ENCODE measurements at places on chromosomes 1 and 21.
A peak's percentile ranks its signal among the peaks of the same experiment; 100 is the strongest.

DNA sequence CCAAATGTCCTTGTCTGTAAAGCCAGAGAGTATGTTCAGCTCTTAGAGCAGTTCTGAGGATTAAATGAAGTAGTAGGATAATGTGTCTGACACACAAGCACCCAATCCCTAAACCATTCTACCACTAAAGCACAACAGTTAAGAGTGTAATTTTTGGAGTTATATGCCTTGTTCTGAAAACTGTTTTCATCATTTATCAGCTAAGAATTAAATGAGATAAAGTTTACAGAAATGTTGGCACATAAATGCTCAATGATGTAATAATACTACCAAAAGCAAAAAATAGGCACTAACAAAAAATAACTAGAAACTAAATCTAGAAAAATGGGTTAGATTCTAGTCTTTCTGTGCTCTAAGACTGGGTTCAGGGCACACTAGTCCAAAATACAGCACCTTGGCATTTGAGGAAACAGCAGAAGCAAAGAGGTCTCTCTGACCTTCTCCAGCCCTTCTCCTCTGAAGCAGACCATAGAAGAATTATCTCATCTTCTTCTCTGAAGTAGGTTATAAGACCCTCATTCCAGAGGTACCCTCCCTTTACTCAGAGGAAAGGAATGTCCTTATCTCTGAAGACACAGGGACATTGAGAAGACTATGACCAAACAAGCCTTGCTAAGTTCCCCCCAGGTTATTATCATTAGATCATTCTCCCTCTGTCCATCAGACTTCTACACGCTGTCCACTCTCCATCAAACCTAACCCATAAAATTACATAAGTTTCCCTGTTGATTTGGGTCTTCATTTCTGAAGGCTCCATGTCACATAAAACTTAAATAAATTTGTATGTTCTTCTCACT lies 20.6 kb downstream of the ABL2 start:
- no peak for DNase-seq

GRCh38 chr1:11321656-11322491 lies 48.9 kb downstream of the UBIAD1 start:
- DNase-seq, result no peak

GRCh38 chr1:168163670-168164069 lies 15.1 kb upstream of the TIPRL start:
- no peak for DNase-seq

DNA sequence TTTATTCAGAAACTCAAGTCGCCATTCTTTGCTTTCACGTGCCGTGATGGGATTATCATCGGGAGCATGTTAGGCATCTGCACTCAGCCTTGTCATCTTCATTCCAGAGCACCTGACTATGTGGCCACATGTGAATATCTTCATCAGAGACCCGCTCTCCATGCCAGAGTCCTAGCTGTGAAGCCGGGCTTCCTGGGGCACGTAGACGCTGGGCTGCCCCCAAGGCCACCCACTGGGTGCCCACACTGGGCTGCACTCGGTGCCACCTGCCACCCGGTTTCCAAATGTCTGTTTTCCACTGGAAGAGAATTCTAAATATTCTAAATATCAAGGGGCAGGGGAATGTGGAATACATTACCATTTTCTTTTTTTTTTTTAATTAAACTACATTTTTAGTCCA lies 43.8 kb downstream of the SLC37A1 start:
- no peak for DNase-seq

GRCh38 chr1:167654975-167655575 lies 25.0 kb downstream of the RCSD1 start:
- DNase-seq, result no peak

- no peak for DNase-seq
These were observed 56.6 kb downstream of the NKAIN1 start for GRCh38 chr1:31183126-31183525.

- no peak for DNase-seq
These were observed 136.5 kb downstream of the ZZZ3 start for GRCh38 chr1:77545970-77546369.

DNA sequence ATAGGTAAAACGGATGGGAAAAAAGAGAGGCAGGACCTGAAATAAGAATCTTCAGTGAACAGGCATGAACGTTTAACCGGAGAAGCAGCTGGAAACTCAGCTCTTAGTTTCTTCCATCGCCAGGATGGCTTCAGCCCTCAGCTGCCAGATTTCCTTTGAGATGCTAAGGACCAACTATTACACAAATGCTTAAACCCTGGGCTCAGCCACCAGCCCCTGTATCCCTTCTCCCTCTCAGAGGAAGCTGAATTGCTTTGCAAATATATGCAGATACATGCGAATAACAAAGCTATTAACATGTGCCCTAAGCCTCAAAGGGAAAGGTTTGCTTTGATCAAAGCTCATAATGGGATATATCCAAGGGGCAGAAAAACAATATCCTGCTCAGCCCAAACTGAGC lies 515.1 kb downstream of the OMA1 start:
- DNase-seq, result no peak

GRCh38 chr1:247906504-247907047 lies 11.2 kb downstream of the OR2W3 start:
- DNase-seq, result no peak

DNA sequence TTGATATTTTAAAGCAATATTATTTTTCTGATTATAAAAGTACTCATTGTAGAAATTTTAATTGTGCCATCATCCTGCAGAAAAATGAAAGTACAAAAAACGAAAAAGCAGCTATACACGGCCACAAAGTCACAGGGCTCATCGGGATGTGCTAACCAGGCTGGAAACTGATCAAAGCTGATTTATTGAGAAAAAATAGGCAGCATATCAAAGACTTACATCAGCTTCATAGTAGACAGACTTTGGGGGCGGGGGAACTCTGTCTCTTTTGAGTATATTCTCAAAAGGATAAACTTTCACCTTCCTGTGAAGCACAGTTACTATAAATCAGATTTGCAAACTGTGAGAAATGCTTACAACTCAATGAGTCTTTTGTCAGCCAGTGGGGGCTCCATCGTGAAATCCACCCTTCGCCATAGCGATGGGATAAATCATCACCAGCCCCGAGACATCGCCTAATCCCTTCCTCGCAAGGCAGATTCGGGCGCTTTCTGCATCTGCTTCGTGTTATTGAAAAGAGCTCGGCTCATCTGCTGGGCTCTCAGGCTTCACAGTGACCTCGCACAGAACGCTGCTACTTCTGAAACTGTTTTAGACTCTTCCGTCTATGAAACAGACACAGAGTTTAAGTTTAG lies 69.2 kb upstream of the ERG start:
- DNase-seq, result peak; percentile 36

GRCh38 chr21:28604946-28605537 lies 387.6 kb downstream of the LTN1 start:
- no peak for DNase-seq

DNA sequence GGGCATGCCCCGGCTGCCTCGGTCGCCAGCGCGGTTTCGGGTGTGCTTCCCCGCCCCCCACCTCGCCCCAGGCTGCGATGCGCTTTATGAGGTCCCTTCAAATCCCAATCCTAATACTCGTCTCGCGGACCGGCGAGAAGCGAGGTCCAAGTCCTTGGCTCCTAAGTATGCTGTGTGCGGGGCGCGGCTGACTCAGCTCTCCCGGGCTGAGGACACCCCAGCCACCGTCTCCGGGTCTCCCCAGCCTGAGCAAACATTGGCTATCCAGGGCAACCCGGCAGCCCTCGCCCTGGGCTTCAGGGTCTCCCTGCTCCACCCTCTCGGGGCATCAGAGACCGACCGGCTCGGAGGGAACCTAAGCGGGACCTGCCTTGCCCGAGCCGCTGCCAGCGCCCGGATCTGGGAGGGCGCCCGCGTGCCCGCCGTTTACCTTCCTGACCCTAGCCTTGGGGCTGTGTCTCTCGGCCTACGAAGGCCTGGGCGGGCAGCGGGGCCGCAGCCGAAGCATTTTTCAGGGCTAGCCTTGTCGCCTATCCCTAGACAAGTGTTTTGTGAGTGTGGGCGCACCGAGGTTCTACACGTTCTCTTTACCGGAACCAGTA lies 1.2 kb downstream of the ITPKB start:
- DNase-seq, result peak; percentile 13

DNA sequence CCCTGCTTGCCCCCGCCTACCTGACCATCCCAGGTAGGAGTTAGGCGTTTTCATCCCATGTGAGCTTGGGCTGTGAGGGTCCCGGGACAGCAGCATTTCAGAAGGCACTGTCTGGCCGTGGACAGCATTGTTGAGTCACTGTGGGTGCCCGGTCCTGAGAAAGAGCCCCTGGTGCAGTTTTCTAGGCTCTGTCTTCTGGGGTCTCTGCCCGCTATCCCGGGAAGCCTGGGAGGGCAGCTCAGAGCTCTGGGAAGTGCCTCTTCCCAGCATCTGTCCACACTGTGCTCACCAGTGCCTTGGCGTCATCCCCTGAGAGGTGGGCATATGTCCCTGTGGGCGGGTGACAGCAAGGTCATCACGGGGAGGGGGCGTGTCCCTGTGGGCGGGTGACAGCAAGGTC lies 11.4 kb upstream of the ZNF669 start:
- no peak for DNase-seq

GRCh38 chr1:185448591-185449186 lies 131.6 kb upstream of the IVNS1ABP start:
- no peak for DNase-seq

DNA sequence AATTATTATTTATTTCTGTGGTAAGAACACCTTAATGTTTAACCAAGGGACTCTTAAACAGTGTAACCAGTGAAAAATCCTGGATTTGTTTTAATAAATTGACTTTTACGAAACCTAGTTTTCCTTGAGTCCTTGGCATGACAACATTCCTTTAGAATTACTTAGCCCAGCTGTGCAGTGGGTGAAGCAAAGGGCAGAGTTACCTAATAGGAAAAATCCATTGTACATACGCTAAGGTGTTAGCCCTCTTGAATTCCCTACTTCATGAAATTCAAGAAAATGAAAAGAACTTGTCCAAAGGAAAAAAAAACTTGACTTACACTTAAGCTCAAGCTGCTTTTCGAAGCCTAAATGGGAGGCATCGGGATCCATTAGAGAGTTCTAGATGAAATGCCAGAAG lies 852.0 kb upstream of the ADAMTS5 start:
- no peak for DNase-seq

DNA sequence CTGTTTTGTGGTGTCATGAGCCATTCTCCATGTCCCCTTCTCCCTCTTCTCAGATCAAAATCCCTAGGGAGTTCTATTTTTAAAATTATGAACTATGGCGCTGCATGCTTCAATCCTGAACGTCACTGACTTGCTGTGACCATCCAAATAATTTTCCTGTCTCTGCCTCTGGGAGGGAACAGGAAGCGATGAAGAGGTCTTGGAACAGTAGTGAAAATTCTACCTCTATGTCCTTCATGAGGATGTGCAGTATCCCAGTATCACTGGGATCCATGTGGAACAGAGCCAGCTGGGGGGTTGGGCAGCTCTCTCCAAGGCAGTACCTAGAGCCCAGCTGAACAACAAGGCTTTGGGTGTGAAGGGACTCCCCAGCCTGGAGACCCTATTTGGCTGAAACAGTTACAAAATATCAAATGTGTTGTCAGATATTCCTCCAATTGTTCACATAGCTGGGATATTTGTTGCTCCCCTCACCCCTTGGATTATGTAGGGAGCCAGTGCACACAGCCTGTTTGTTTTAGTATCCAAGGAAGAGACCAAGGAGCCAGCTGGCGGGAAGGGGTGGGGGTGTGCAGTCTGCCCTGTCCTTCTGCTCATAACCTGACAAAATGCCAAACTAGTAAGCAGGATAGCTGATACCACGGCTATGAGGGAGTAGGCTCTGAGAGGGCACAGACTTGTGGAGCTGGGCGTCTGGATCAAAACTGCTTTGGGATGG lies 7.6 kb downstream of the DCLRE1B start:
- DNase-seq, result no peak

DNA sequence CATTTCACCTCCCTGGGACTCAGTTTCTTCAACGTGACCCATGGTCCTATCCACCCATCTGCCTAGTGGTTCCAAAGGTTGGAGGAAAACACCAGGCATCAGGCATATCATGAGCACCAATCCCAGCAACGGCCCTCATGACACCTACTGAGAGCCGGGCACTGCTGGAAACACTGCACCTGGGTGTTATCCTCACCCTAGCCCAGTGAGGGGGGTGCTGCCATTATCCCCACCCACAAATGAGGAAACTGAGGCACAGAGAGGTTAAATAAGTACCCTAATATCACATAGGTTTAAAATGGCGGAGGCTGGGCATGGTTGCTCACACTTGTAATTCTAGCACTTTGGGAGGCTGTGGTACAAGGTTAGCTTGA lies 206.9 kb downstream of the MATN1 start:
- DNase-seq, result no peak

DNA sequence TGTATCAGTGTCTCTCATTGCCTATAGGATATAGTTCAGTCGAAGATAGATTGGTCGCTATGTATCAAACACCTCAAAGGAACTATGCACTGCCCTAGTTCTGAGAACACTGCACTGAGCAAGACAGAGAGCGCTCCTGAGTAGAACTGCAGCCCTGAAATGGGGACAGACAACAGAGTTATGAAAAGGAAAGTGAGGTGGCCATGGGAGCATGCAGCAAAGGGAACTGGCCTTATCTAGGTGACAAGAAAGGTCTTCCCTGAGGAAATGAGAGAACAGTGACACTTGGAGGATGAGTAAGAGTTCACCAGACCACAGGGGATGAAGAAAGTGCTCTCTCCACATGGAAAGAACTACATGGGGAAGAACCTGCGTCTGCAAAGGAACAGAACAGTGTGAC lies 7.5 kb upstream of the G0S2 start:
- DNase-seq, result no peak

DNA sequence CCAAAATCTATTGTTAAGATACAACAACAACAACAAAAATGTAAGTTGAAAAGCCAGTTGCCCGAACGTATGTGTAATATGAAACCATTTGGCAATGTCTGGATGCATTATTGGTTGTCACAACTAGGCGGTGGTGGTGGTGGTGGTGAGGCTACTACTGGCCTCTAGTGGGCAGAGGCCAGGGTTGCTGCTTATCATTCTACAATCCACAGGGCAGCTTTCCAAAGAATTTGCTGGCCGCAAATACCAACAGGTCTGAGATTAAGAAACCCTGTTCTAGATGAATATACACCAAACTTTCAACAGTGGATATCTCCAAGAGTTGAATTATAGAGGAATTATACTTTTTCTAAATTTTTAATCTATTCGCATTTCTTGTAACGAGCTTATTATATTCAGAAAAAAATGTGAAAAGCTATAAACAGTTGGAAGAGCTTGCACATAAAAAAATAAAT lies 26.8 kb upstream of the ZNF697 start:
- peak; percentile 28 for DNase-seq

GRCh38 chr1:244314921-244315559 lies 136.7 kb downstream of the ADSS2 start:
- no peak for DNase-seq

DNA sequence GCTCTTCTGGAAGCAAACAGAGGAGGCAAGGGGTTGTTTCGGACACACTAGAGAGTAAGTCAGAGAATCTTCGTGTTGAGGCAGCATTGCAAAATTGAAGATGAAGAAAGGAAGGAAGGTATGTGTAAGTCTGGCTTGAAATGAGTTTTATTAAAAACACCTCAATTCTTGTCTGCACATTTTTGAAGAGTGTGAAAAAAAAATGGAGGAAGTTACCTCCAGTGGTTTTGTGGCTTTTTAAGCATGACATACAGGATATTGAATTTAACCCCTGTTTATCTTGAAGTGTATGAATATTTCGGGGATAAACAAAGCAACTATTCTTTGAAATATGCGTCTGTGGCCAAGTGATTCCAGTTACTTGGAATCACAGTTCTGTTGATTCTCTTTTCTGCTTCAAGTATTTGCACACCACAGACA lies 203.2 kb upstream of the SGIP1 start:
- no peak for DNase-seq
